Umbilical cord (tissue), 2 donors: ENCODE measurements at places on chromosomes 4 and X. TPM values are rescaled to one million over a fixed set of nuclear protein-coding genes. Genes with fewer than 3 reads are reported as not detected.

The CFAP99 gene
- not detected for total RNA-seq

The L1CAM gene
- total RNA-seq, result 18.8 TPM

The LNX1 gene
- 30.8 TPM for total RNA-seq

The SUPT20HL1 gene
- not detected for total RNA-seq

The TDO2 gene
- total RNA-seq, result 40.9 TPM

The RNF128 gene
- total RNA-seq, result 7.9 TPM

The POU4F2 gene
- 5.3 TPM for total RNA-seq

The NPFFR2 gene
- 14.7 TPM for total RNA-seq

The SHROOM3 gene
- 33.2 TPM for total RNA-seq

The NPY1R gene
- 0.72 TPM for total RNA-seq

The BBS12 gene
- 2.4 TPM for total RNA-seq

The SMIM10L2A gene
- 6.5 TPM for total RNA-seq

The RHOXF1 gene
- not detected for total RNA-seq

The TEX13D gene
- total RNA-seq, result 1.4 TPM

The ELK1 gene
- 4.6 TPM for total RNA-seq

The OTUD6A gene
- total RNA-seq, result not detected

The IL21 gene
- total RNA-seq, result 3.6 TPM

The HELT gene
- not detected for total RNA-seq

The ADAM29 gene
- 6.3 TPM for total RNA-seq

The SOX3 gene
- total RNA-seq, result not detected

The ASB12 gene
- 1.9 TPM for total RNA-seq

The MAGEB10 gene
- 2.4 TPM for total RNA-seq

The AASDH gene
- 54.4 TPM for total RNA-seq

The SPANXB1 gene
- total RNA-seq, result not detected
